ENCODE measurements at places on chromosomes 16 and 17. TPM values are rescaled to one million over a fixed set of nuclear protein-coding genes. Genes with fewer than 3 reads are reported as not detected.

The NOTUM gene
- total RNA-seq, result 0.14 TPM

The TBC1D3E gene
- total RNA-seq, result not detected

The MAP2K4 gene
- 26.6 TPM for total RNA-seq

The ACSM2A gene
- total RNA-seq, result not detected

The FOXN1 gene
- total RNA-seq, result 0.05 TPM

The KRT24 gene
- not detected for total RNA-seq

The EPOP gene
- total RNA-seq, result 12.9 TPM

The C17orf67 gene
- total RNA-seq, result 1.8 TPM

The SDR42E2 gene
- total RNA-seq, result not detected

The GAST gene
- total RNA-seq, result 0.59 TPM

The OR3A2 gene
- not detected for total RNA-seq

The SPNS2 gene
- total RNA-seq, result 11.3 TPM

The INCA1 gene
- total RNA-seq, result 1.5 TPM

The P4HB gene
- 666 TPM for total RNA-seq

The NPIPA3 gene
- 1.9 TPM for total RNA-seq

The ARHGAP44 gene
- 2.4 TPM for total RNA-seq

The NPIPA2 gene
- 2.2 TPM for total RNA-seq

The DECR2 gene
- total RNA-seq, result 29.1 TPM

The CDH8 gene
- total RNA-seq, result 0.31 TPM

The SEPTIN12 gene
- total RNA-seq, result not detected

The TP53TG3B gene
- total RNA-seq, result 0.23 TPM

The PPY gene
- 0.44 TPM for total RNA-seq

The SLC5A11 gene
- total RNA-seq, result 0.46 TPM

The MPV17L gene
- 4.7 TPM for total RNA-seq

The SLFN14 gene
- not detected for total RNA-seq

The WSCD1 gene
- 2.9 TPM for total RNA-seq

The PTGES3L gene
- total RNA-seq, result 1.0 TPM

The GPRC5B gene
- total RNA-seq, result 35.6 TPM

The HP gene
- not detected for total RNA-seq

The ST3GAL2 gene
- total RNA-seq, result 22.7 TPM

The RPH3AL gene
- total RNA-seq, result 26.5 TPM

The CCDC200 gene
- 0.12 TPM for total RNA-seq

The C17orf107 gene
- 0.24 TPM for total RNA-seq
